H9 (cell line): ENCODE measurements at places on chromosomes 16 and 17. TPM values are rescaled to one million over a fixed set of nuclear protein-coding genes. Genes with fewer than 3 reads are reported as not detected.

The ZACN gene
- 0.09 and 0.31 TPM in 2 replicates for total RNA-seq

The GPRC5C gene
- total RNA-seq, result 15.2 and 15.5 TPM in 2 replicates

The ZKSCAN2 gene
- total RNA-seq, result 16.5 TPM in 2 replicates

The G6PC1 gene
- not detected in 2 replicates for total RNA-seq

The C17orf50 gene
- not detected in 2 replicates for total RNA-seq

The CES5A gene
- not detected in 2 replicates for total RNA-seq

The NFAT5 gene
- total RNA-seq, result 16.7 and 21.0 TPM in 2 replicates

DNA sequence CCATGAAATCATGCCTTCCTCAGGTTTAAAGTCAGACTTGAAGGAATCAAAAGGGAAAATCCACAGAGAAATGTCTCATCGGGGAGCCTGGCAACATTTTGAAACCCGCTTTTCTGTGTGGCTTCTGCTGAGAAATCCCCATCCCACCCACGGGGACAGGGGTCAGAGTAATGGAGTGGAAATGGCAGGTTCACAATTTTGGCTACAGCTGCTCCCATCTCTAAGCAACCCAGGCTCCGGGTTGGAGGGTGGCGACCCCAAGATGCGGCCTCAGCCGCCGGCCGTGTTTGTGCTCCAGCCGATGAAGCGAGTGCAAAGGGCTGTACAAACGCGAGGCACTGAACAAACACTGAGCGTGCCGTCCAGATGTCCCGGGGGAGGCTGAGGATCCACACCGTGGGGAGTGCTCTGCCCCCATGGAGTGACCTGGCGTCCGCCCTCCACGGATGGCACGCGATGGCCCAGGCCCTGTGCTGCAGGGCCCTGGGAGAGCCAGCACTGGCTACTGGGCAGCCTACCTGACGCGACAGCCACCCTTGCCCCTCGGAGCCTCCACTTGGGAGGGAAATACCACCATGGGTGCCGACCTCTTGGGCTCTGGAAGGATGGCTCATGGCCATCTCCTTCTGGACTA is 22.2 kb downstream of the SLC43A2 start:
- H3K4me1 ChIP-seq, result peaks cover 5% of the 10 kb centered on the region; the same call in 1 of the 2 replicates
- H3K27ac ChIP-seq, result no peak overlapping the region
- no peak for DNase-seq
- H3K27me3 ChIP-seq, result no peaks in the 10 kb centered on the region
- H3K36me3 ChIP-seq, result peaks cover 7% of the 10 kb centered on the region

DNA sequence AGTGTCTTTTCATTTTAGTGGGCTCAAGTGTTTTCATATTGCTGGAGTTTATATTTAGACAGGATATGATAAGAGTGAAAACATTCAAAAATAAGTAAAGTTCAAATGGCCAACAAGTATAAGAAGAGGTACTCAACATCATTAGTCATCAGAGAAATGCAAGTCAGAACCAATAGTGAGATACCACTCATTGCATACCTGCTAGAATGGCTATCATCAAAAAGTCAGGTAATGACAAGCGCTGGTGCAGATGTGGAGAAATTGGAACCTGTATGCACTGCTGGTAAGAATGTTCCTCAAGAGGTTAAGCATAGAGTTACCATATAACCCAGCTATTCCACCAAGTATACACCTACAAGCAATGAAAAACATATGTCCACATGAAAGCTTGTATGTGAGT is 87.8 kb downstream of the WNT3 start:
- H3K27ac ChIP-seq, result no peak overlapping the region
- no peaks in the 10 kb centered on the region for H3K27me3 ChIP-seq
- H3K36me3 ChIP-seq, result no peaks in the 10 kb centered on the region
- no peak overlapping the region for H3K4me3 ChIP-seq
- DNase-seq, result no peak

GRCh38 chr17:64978138-64978537 is 58.9 kb upstream of the LRRC37A3 start:
- no peaks in the 10 kb centered on the region for H3K27me3 ChIP-seq
- DNase-seq, result no peak
- H3K27ac ChIP-seq, result no peak overlapping the region

DNA sequence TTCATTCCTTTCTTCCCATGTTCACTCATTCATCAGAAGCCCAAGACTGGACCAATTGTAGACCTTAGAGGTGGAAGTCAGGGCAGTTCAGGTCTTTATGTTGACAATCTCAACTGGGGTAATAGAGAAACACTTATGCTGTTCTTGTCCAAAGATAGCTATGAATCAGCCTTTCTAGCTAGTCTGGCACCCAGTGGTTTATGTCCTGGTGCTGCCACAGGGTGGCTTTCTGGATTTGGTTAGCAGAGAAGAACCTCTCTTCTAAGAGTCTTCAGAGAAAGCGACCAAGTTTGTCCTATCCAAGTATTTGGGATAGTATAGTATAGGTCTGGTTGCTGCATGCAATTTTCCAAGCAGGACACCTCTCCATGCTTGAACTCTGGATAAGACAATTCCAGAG is 83.3 kb downstream of the NOG start:
- no peaks in the 10 kb centered on the region for H3K36me3 ChIP-seq
- H3K27ac ChIP-seq, result no peak overlapping the region
- no peaks in the 10 kb centered on the region; the same call in 1 of the 2 replicates for H3K4me1 ChIP-seq
- peaks cover 10% of the 10 kb centered on the region; the same call in 1 of the 2 replicates for H3K27me3 ChIP-seq
- H3K4me3 ChIP-seq, result no peak overlapping the region

DNA sequence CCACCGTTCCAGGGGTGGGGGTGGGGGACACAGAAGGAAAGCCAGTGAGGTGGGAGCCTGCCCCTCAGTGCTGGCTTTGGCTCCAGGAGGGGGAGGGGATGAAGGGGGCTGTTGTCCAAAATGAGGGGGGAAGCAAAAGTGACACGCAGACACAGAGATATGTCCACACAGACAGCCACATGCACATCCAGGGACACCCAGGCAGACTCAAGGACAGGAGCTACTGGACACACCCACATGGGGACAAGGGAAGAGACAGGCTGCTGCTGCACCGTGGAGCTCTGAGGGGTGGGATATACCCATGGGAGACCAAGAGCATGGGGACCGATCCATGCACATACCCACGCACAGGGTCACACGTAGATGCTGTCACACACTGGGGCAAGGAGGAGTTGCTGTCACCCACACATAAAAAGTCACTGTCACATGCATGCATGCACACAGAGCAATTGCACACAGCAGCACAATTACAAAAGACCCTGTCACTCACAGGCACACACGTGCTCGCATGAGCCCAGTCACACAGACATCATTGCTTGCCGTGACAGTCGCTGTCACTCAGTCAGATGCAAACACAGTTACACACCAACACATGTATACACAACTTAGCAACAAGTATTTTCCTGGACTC is 1.3 kb downstream of the THRA start:
- peaks cover 2% of the 10 kb centered on the region; the same call in 1 of the 2 replicates for H3K27me3 ChIP-seq
- H3K4me1 ChIP-seq, result peaks cover 14% of the 10 kb centered on the region
- peak overlapping the region; percentile 91 for H3K4me3 ChIP-seq
- no peaks in the 10 kb centered on the region; the same call in 2 of the 3 replicates for H3K36me3 ChIP-seq
- H3K27ac ChIP-seq, result no peak overlapping the region

- no peaks in the 10 kb centered on the region for H3K4me1 ChIP-seq
- no peaks in the 10 kb centered on the region for H3K36me3 ChIP-seq
- no peaks in the 10 kb centered on the region for H3K27me3 ChIP-seq
- DNase-seq, result no peak
These were observed 44.4 kb upstream of the ZFHX3 start for GRCh38 chr16:73092236-73092781.

DNA sequence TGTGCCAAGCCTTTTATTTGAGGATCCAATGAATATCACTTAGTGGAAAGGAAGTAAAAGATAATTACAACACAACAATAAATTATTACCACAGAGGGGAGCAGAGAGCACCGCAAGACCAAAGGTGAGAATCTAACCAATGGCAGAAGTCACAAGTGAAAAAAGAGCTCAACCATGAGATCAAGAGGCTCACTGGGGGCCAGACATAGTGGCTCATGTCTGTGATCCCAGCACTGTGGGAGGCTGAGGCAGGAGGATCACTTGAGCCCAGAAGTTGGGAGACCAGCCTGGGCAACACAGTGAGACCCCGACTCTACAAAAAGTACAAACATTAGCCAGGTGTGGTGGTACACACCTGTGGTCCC is 17.7 kb downstream of the ANKRD11 start:
- no peak overlapping the region for H3K27ac ChIP-seq
- peaks cover 2% of the 10 kb centered on the region; the same call in 1 of the 2 replicates for H3K4me1 ChIP-seq
- H3K27me3 ChIP-seq, result no peaks in the 10 kb centered on the region
- DNase-seq, result no peak

- no peak overlapping the region for H3K27ac ChIP-seq
- H3K4me1 ChIP-seq, result no peaks in the 10 kb centered on the region
These were observed 165.0 kb upstream of the ELAC2 start for GRCh38 chr17:13182854-13183253.

DNA sequence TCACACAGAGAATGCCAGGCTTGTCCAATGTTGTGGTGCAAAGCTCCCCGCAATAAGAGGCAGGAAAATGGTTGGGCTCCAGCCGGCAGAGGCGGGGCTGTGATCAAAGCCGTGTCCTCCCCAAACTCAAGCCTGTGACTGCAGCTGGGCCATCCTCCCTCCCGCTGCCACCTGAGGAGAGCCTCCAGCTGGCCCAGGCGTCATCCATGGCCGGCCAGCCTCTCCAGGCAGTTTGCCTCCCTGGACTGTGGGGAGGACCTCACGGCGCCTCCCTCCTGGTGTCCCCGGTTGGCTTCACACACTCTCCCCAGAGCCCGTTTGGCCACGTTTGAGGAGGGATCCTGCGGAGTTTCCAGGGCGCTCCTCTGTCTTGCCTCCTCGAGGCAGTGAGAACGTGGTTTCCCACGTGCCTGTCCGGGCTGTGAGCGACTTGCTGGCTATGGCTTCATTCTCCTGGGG is 134.1 kb downstream of the IRF8 start:
- H3K4me1 ChIP-seq, result peaks cover 3% of the 10 kb centered on the region; the same call in 1 of the 2 replicates
- H3K27me3 ChIP-seq, result no peaks in the 10 kb centered on the region
- no peaks in the 10 kb centered on the region for H3K36me3 ChIP-seq
- no peak overlapping the region for H3K4me3 ChIP-seq
- H3K27ac ChIP-seq, result no peak overlapping the region
- peak; percentile 49 for DNase-seq
